ENCODE measurements at places on chromosomes 6 and 20.

GRCh38 chr20:51122931-51123658, 100.2 kb upstream of the KCNG1 start:
- DNase-seq = no peak

DNA sequence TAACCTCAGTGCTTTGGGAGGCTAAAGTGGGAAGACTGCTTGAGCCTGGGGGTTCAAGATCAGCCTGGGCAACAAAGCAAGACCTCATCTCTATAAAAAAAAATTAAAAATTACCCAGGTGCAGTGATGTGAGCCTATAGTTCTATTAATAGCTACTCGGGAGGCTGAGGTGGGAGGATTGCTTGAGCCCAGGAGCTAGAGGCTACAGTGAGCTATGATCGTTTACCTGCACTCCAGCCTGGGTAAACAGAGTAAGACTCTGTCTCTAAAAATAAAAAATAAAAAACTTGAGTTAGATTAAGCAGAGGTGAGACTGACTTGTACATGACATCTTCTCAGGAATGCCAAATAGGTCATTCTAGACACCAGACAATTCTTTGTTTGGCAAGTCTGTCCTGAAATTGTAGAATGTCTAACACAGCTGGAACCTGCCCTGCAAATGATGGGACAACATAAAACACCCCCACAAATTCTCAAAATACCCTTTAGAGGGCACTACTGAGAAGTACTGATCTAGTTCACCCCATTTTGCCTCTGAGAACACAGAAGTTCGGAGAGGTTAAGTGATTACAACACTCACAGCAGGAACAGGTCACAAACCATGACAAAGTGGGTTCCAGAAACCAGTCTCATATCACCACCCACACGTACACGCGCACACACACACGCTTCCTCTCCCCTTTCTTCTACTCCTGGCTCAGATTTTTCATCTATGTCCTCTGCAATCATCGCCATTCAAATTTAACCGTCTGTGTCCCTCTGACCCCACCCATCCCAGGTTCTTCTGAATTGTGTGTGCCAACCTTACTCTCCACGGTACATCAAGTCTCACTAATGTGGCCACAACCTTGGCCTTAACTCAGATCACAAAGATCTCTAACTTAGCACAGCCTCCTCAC, 38.3 kb downstream of the ARHGAP18 start:
- no peak for DNase-seq

DNA sequence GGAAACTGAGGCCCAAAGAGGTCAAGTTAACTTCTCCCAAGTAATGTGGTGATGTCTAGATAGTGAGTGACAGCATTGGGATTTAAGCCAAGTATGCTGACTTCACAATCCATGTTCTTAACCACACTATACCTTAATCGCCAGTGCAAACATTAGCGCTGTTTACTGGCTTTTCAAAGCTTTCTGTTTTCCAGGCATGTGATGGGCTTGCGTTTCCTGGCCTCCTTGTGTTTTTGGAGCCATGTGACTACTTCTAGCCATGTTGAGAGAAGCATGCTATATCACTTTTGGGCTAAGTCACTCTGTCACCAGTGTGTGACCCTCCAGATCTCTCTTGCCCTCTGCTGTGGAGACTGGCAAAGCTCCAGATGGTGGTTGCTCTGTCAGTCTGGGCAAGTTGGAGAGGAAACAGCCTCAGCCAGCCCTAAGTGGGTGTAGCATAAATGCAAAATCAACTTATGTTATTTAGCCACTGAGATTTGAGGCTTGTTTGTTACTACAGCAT, 76.9 kb downstream of the ANKRD6 start:
- DNase-seq = no peak

DNA sequence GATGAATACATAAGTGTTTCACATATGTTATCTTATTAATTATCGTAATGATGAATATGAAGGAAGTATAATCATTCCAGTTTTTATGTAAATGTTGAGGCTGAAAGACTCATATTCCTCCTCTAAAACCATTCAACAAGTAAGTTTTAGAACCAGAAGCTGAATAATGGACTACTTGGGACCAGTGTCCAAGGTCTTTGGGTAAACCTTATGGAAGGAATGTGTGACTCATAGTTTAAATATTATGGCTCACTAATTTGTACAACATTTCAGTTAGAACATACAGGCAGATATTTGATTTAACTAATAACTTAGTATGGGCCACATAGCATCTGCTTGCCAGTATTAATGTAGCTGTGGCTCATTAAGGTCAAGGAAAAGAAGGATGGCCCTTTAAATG, 209.6 kb downstream of the TFAP2B start:
- no peak for DNase-seq

- DNase-seq = no peak
These were observed 130.0 kb upstream of the ZNF217 start for GRCh38 chr20:53723621-53724020.

DNA sequence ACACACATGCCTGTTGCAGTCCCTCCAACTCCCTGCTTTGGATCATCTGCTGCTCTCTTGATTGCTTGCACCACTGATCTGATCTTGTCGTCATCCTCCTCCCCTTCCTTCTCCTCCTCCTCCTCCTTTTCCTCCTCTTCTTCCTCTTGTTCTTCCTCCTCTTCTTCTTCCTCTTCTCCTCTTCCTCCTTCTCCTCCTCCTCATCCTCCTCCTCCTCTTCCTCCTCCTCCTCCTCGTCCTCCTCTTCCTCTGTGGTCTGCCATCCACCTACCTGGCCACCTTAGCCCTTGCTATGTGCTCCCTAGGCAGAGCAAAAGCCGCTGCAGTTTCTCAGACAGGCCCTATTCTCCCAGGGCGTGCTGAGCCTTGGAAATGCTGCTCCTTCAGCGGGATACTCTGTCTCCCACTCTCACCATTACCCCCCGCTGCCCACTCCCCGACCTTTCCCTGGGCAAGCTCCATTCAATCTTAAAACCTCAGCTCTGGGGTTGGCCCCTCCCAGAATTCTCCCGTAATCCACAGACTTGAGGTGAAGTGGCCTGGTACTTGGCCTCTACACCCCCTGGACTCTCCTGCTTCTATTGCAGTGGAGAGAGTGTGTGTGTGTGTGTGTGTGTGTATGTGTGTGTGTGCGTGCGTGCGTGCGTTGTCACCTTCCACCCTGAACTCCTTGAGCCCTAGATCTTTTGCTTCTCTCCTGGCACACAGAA, 105.0 kb downstream of the SASH1 start:
- no peak for DNase-seq

DNA sequence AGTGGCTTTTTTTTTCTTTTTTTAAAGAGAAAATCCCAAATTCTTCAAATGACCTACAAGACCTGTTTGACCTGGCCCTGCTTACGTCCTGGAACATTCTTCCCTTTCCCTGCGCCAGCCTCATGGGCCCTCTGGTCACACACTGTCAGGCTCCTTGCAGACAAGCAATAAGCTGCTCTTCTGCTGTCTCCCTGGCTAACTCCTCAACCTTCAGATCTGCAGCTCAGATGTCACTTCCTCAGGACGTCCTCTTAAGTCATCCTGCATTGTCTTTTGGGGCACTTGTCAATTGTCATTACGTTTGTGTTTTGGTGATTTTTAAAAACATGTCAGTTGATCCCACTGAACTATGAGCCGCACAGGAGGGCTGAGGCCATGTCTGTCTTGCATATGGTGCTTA, 28.9 kb upstream of the SLC35D3 start:
- DNase-seq = no peak

DNA sequence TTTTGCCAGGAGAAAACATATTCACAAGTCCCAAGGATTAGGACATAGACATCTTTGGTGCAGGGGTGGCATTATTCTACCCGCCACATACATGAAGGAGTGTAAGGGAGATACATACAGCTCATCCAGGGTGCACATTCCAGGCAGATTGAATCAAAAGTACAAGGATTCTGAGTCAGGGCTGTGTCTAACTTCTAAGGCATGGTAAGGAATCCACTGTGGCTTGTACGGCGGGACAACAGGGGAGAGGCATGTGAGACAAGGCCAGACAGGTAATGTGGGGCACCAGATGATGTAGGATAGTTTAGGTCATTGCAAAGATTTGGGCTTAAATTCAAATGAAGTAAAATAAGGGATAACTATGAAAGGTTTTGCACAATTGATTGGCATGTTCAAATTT, 780.9 kb downstream of the C6orf118 start:
- no peak for DNase-seq

GRCh38 chr6:140414966-140415620, 1040.6 kb upstream of the CITED2 start:
- DNase-seq = no peak

DNA sequence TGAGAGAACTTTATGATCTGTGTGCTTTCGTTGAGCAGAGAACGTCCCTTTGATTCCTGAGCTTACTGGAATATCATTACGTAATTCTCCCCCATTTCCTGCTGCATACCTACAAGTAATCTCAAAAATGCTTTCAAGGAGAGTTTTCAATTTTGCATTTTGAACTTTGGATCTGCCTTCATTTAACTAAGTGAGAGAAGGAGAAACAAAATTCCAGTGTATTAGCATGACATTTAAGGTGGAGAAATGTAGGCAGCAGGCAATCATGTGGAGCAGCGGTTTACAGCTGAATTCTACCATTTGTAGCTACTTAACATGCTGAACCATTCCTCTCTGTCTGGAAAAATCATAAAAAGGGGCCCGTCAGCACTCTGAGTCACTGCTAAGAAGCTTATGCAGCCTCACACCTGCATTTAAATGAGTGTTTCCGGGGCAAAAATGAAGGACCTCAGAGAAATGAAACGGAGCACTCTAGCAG, 451.5 kb downstream of the PLCB1 start:
- peak; percentile 46 for DNase-seq

DNA sequence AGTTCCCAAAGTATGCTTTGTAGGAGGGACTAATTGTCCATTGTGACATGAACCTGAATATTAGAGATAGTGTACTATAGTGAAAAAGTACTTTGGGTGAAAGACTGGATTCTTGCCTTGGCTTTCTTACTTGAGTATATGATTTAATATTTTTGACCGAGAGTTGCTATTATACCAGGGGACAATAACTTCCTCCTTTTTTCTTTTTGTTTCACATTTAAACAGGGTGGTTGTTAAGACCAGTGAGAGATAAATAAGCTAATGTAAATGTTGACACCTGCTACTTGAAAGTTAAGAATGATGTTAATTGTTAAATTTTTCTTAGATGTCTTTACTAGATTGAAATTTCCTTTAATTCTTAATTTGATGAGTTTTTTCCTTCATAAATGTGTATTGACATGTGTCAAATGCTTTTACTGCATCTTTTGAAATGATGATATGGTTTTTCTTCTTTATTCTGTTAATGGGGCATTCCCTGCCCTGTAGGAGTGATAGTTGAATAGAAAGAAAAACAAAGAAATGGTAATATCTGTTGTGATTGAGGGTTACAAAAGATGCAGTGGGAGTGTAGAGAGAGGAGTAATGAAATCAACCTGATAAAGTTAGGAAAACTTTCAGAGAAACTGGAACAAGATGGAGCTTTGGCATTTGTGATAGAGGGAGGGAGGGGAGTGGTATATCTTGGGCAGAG, 48.4 kb downstream of the ZFAND3 start:
- no peak for DNase-seq

- no peak for DNase-seq
These were observed 259.9 kb downstream of the FOXA2 start for GRCh38 chr20:22324505-22324904.

DNA sequence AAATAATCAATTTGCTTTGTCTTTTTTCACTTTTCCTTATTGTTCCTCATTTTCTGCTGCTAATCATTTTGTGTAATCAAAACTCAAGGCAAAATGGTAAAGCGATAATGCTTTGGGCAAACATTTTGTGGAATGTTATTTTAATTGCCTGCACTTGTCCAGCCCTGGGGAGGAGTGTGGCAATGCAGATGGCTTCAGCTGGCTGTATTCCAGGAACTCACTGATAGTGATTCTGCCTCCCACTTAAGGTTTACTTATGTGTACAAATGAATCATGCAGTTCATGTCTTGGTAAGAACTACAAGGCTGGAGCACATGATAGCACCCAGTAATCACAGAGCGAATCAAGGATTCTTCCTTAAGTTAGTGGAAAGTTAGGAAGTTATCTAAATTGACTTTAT, 107.8 kb downstream of the COL19A1 start:
- peak; percentile 48 for DNase-seq

DNA sequence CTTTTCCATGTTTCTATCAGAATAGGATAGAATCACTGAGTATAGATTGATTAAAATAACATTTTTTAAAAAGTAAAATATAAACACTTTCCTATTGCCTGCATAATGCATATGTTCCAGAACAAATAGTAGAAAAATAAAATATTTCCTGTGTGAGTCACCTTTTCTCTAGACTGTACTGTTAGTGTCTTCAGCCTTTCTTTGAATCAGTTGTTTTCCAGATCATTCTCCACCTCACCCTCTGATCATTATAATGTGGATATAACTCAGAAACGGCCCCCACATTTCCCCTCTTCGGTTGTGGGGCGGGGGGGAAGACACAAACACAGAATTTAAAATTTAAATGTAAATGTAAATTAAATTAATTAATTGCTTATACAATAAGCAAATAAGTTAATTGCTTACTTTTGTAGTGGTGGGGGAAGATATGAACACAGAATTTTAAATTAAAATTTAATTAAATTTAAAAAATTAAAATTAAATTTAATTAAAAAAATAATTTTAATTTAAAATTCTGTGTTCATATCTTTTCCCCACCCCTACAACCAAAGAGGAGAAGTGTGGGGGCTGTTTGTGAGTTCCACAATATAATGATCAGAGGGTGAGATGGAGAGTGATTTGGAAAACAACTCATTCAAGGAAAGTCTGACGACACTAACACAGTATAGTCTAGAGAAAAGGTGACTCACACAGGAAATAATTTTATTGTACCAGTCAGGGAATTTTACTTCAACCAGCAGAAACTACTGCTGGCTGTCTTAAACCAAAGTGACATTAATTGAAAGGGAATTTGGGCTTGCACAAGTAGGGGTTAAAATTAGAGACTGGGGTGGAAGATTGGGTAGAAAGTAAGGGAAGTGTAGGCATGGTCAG, 37.1 kb upstream of the PROKR2 start:
- DNase-seq = peak; percentile 19

DNA sequence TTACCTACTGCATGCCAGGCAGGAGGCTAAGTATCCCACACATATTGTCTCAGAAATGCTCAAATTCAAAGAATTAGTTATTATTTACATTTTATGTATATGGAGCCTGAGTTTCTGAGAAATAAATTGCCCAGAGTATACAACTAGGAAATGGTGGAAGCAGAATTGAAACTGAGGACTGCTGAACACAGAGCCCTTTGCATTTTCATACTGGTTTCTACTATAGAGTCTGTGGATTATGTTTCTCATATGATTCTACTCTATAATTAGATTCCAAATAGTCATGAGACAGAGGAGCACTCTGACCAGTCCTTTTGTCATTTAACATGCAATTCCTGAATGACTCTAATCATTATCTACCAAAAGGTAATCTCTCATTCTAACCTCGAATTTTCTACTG, 254.3 kb downstream of the LMBRD1 start:
- DNase-seq = no peak

GRCh38 chr6:33590531-33591198, 10.6 kb upstream of the BAK1 start:
- no peak for DNase-seq

DNA sequence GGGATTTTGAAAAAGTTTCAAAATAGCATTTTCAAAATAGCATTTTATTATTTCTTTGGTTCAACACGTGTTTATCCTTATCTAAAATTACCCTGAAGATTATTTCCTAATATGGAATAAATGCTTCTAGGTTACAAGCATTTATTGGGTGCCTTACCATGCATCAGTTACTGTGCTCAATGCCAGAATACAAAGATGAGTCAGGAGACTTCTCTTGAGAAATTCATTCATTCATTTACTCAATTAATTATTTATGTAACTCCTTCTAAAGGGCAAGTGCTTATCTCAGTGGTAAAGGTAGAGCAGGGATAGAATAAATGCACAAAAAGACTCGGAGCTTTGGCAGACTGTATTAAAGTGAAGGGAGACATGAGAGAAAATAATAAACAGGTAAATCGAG, 150.1 kb upstream of the PDE7B start:
- DNase-seq = no peak
